HS-27A (cell line): ENCODE measurements at places on chromosomes 16 and 17.
A peak's percentile ranks its signal among the peaks of the same experiment; 100 is the strongest.

GRCh38 chr17:51372345-51373004, 112.1 kb downstream of the UTP18 start:
- peak; percentile 54 for DNase-seq

DNA sequence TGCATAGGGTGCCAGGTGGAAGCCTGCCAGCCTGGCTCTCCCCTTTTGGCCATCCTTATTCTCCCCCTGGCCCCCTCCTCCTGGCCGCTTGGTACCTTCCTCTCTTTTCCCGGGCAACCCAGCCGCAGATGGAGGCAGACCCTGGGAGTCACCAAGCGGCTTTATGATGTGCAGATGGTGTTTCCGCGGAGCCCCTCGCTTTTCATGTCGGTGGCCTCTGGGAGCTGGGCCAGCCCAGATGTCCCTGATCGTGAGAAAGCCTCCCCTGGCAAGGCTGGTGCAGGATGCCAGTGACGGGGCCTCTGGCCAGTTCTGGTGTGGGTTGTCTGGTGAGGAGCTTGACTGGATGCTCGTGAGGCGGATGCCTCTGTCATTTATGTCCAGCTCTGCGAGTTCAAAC, 18.0 kb upstream of the BRD7 start:
- DNase-seq = no peak

GRCh38 chr17:20010099-20010863, 1.1 kb downstream of the SPECC1 start:
- peak; percentile 26 for DNase-seq

- no peak for DNase-seq
Observed at GRCh38 chr17:51850201-51850600, 308.3 kb downstream of the CA10 start.

DNA sequence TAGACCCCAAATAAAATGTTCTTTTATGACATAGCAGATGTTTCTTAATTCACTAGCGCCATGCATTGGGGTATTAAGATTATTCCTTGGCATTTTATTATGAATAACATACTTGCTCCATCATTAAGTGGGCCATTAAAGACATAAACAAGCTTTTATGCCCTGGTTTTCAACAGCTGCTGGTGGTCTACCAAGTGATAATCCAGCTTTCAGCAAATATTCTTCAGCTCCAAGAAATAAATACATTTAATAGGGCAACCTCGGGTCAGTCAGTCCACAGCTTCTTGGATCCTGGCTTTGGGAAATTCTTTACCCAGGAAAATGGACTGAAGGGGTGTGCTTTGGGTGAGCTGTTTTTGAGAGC, 217.3 kb upstream of the IRX3 start:
- DNase-seq = no peak

DNA sequence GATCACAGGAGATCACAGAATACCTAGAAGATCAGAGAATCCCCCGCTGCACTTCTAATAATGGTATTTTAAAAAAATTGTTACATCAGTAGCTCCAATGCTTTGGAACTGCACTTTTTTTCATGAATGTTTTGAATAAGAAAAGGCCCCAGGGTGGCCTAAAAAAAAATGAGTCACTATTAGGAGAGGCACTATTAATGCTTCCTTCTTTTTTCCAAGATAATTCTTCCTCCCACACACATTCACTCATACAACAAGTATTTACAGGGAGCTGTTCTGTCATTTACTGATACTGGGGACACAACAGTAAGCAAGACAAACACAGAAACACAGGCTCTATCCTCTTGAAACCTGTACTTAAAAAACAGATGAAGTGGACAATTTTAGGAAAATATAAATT, 675 bp upstream of the PDZD9 start:
- DNase-seq = no peak

DNA sequence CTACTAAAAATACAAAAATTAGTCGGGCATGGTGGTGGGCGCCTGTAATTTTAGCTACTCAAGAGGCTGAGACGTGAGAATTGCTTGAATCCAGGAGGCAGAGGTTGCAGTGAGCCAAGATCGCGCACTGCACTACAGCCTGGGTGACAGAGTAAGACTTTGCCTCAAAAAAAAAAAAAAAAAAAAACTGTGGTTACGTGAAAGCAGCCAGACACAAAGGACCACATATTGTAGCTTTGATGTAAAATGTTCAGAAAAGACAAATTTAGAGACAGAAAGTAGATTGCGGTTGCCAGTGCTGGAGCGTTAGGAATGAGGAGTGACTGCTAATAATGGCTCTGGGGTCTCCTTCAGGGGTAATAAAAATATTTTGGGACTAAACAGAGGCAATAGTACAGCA, 4.0 kb upstream of the MEAK7 start:
- no peak for DNase-seq

DNA sequence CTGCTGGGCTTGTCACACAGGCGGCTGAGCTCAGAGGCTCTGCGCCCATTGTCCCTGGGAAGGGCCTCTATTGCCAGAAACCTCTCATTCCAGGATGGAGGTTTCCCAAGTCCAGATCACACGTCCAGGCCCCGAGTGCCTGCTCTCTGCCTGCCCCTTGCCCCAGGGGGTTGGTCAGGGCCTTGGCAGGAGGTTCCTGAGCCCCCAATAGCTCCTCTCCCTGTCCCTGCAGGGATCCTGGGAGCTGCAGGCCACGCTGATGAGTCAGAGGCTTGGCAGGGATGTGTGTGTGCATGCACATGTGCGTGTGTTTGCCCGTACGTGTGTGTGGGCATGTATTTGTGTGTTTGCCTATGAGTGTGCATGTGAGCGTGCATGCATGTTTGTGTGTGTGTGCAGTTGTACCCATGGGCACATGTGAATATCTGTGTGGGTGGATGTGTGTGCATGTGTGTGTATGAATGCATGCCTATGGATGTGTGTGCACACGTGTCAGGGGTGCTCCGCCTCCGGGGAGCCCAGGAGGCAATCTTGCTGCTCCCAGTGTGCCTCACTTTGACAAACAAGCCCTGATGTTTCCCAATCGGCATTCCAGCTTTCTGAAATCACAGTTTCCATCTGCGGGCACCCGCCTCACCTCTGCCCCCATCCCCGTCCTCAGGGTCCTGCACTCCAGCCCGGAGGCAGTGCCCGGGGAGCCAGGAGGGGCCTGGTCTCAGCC, 98.4 kb upstream of the GSE1 start:
- DNase-seq = peak; percentile 92

DNA sequence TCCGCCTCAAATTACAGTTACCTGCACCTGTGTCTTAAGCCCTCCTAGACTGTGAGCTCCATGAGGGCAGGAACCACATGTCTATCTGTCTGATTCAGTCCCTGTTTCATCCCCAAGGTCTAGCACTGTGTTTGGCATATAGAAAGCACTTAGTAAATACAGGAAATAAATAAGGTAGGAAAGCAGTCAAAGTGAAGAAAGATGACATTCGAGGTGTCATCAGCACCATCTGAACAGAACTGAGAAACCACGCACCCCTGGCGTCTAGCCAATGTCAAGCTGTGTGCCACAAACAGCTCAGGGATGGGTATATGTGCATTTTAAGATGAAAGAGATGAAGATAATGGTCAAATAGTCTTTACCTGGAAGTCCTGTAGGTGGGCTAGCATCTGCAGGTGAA, 79.6 kb upstream of the ATP2A3 start:
- DNase-seq = no peak

- DNase-seq = no peak
Observed at GRCh38 chr17:83058266-83058798, 21.1 kb upstream of the METRNL start.

DNA sequence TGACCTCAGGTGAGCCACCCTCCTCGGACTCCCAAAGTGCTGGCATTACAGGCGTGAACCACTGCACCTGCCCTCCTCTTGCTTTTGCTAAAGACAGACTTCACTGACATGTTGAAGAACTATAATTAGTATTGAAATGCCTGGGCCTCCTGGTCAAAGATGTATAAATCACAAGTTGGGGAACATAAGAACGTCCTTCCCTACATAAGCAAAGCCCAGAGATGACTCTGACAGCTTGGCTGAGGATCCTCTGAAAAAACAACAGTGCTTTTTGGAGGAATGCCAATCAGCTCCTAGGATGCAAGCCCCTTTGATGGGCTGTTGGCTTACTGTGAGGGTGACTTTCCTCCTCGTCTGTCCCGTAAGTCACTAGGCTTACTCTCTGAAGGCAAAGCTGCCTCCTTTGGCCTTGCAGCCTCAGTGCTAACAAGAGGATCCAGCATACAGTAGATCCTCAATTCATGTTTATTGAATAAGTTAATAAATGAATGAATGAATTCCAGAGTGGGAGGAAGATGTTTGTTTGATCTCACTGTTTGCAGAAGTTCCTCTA, 6.3 kb downstream of the APOH start:
- DNase-seq = no peak

- DNase-seq = no peak
Observed at GRCh38 chr16:69839798-69840409, 77.8 kb downstream of the WWP2 start.

DNA sequence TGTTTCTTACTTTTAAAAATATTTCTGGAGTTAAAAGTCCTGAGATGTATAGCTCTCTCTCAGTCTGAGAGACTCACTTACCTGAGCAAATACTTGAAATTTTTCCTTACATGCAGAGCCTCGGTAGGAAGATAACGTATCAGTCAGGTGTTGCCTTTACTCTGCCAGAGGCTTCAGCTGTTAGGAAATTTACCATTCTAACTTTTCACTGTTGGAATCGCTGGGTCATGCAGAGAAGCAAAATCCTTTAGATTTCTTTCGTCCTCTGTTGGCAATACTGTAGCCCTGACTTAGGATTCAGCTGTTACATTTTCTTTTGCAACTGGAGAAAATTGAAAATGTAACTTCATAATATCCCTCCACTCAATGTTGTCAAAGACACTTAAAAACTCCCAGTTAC, 20.0 kb upstream of the KCNJ16 start:
- no peak for DNase-seq

DNA sequence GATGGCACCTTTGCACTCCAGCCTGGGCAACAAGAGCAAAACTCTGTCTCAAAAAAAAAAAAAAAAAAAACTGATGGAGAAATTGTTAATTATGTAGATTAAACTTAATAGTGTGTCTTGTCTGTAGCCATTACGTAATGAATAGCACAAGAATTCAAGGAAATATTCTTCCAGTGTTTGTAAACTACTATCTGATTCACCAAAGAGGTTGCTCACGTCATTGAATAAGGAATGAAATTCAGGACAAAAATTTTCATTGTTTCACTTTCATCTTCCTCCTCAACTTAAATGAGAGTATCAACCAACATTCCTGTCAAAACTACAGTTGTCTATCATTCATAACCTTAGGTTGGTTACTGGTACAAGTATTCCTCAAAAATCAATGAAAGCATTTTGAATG, 30.7 kb upstream of the MYO18A start:
- DNase-seq = no peak

DNA sequence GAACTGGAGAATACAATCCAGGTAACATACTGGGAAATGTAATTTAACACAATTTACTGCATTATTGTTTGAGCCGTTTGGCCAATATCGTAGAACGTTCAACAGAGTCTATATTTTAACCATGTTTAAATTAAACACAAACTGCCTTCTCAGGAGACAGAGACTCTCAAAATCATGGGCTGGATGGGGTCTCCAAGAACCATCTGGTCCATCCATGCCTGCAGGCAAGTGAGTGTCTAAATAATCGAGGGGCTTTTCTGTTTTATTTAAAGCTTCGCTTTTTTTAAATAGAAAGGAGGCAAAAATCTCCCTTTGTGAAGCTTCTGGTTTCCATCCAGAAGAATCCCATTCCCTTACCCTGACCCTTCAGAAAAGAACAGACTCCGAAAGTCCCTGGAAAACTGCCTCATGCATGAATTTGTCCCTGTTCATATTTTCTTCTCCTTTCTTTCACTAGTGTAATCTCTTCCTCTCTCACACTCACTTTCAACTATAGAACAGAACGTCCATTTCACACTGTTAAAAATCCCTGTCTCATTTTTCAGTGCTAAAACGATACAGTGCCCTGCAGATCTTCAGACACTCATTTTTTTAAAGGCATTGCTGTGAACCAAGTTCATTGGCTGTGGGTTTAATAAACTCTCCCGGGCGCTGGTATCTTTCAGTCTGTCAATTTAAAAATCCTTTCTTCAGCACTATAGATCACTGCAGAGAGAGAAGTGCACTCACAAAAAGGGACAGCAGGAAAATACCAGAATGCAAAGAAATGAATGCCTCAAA, 111.4 kb upstream of the TOM1L1 start:
- no peak for DNase-seq

GRCh38 chr17:74840989-74841666, 18.6 kb downstream of the GRIN2C start:
- no peak for DNase-seq

- no peak for DNase-seq
Observed at GRCh38 chr16:27543801-27544200, 5.9 kb downstream of the GTF3C1 start.

DNA sequence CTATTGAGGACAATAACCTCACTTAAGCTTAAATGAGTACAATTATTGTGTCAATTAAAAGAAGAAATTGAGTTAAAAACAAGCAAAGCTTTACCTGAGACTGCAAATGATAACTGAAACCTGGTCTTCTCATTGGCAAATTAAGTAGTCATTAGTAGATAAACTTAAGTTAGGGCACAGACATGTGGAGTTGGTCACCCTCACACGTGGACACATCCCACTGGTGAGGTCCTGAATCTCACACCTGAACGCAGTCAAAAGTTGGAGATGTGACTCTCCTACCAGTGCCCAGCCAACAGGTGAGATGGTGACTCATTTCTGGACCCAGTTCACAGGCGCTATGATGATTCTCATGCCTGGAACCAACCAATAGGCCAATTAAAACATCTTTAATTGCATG, 311.6 kb downstream of the FOXL1 start:
- no peak for DNase-seq

DNA sequence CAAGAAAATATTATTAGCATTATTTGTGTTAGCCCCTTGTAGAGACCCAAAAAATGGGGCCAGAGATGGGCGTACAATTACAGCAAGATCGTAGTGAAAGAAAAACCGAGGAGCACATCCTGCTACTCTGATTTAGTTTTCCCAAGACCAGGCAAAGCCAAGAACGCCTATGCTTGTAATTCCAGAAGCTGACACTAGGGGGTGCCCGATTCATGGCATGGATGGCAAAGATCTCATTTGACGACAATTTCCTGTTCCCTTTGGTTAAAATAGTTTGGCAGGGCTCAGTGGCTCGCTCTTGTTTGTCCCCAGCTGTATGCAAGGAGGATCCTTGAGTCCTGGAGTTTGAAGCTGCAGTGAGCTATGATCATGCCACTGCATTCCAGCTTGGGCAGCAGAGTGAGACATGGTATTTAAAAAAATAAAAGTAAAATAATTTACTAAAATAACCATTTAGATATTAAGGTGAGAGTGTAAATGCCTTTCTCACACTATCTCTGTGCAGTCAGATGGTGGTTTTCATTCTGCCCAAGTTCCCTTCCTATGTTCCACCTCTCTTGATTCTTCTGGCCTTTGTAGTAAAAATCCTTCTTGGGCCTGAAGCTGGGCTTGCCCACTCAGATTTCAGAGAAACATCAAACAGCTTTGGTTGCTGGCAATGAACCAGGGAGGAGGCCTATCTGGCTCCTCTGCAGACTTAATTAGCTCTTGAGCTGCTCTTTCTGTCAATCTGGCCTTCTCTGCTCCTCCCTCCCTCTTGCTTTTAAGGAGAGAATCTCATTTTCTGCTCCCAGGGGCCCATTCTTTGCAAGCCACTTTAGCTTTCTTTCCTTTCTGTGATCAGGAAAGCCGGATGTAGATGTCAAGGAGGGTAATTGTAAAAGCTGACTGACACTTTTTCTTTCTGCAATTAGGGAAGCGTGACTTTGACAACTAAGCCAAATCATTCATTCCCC, 31.2 kb downstream of the TMEM238L start:
- no peak for DNase-seq
